ENCODE measurements at places on chromosomes 6 and 20.

DNA sequence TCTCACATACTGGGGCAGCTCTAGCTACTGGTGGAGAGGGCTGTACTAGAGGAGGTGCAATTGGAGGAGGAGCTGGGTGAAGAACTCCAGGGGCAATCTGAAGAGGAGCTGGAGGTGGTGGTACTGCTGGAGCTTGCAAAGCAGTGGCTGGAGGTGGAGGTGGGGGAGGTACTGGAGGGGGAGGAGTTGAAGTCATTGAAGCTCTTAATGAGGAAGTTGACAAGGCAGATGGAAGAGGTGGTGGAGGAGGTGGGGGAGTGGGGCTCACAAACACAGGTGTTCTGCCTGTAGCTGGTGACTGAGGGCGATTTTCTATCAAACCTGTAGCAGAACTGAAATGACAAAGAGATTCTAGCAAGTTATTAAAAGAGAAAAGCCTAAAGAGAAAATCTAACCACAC lies 77.6 kb downstream of the WASF1 start:
- no peak for DNase-seq

DNA sequence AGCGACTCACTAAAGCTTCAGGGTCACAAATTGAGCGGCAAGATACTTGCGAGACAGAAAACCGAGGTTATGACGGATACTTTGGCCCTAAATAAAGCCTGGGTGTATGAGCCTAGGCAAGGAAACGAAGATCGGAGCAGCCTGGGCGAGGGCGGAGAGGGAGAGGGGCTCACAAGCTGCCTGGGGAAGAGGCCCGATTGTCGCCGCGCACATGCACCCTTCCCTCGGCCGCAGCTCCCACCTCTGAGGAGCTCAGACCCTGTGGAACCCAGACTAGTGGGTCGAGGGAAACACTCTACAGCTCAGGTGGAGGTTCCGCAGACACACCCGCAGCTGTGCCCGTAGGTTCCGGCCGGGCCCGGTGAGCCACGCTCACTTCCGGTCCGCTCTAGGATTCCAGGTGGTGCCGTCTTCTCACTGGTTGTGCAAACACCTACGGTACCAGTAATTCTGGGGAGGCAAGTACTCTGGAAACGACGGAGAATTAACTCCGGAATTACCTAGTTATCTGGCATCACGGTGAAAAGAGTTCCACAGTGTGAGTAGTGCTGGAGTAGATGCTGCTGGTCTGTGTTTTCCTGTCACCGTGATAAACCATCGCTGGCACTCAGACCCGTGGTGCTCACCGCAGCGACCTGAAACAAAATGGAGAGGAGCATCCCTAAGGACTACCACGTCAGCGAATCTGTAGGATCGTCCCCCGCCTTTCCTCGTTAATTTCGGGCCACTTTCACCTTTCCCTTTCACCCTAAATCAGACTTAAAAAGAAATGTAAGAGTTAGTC lies 61.5 kb downstream of the GPX5 start:
- peak; percentile 62 for DNase-seq

DNA sequence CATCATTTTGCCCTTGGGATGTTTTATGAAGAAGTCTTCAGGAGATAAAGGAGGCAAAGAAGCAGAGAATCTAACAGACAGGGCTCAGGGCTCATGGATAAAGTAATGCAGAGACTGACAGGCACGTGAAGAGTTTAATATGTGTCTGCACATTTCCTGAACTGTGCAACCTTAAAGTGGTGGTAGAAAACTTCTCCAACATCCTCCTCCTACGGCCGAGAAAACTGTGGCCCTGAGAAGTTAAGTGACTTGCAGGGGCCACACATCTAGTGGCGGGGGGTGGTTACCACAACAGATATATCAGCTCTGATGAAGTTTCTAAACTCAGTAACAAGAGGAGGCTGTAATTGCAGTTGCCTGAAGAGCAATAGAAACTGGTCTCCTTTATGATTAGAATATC lies 61.0 kb downstream of the SOBP start:
- DNase-seq = no peak

DNA sequence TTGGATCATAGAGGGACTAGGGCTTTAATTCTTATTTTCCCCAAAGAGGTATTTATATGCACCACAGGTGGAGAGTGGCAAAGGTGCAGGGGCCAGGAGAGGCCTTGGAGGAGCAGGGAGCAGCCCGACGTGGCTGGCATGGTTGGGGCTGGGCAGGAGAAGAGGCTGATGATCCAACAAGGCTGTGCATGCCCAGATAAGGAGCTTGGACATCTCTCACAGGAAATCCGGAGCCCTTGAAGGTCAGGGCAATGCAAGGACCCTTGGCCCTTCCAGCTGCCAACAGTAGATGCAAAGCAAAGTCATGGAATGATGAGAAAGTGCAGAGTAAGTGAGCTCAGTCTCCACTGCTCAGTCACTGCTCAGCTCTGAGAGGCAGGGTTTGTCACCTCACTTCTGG lies 39.9 kb upstream of the SIRT5 start:
- DNase-seq = no peak

DNA sequence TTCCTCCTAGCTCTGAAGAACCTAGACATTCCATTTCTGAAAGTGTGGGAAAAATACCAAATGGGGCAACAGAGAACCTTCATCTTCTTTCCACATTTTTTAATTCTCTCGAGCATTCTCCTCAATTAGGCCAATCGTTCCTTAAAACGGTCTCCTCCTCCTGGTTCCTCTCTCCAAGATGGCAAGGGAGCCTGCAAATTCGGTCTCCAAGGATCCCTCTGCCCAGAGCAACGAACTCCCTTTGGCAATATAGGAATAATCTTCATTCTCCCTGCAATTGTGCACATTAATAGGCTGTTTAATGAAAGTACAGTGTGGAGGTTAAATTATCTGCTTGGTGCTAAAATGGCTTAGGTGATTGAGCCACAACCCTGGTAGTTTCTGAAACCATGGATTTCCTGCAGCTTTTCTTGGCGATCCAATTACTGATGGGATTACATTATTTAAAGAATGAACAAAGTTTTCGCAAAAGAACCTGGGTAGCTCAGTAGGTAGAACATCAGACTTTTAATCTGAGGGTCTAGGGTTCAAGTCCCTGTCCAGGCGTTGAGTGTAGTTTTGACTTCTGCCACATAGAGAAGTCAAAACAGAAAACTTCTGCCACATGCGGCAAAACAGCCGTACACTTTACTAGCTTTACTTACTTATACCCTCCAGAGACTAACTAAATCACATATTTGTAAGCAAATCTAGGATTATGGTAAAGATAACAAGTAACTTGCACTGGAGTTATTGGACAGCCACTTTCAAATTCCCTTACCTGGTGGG lies 102.9 kb upstream of the ZNF184 start:
- no peak for DNase-seq

DNA sequence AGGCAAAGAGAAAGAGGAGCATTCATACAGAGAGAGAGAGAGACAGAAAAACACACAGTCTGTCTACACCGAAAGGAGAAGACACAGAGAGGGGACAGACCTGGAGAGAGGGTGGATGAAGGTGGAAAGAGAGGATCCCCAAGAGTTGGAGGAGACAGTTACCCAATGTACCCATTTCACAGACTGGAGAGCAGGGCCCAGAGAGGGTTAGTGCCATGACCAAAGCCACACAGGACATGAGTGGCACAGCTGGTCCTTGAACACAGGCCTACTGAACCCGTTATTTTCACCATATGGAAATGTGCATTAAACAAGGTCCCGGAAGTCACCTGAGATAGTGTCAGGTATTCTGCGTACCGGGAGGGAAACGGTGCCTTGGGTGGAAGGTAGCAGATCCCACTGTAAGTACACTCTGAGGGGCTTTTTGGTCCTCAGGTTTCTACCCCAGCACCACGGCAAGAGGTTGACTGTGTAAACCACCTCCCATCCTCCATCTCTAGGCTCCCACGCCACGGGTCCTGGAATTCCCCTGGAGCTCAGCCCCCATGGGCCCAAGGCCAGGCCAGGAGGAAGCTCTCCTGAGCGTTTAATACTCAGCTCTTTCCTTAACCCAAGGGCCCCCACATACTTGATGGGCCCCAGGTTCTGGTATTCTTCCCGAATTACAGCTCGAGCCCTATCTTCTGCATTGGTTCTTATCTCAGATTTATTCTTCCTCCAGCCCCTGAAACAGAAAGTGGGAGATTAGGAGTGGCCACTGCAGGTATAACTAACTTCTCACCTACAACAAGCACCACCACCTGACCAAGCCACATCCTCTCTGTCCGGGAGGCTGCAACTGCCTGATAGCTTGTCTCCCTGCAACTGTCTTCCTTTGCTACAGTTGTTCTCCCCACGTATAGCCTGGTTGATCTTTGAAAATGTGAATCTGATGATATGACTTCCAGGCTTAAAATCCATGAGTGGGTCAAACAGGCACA lies 38.4 kb upstream of the OCSTAMP start:
- DNase-seq = no peak

DNA sequence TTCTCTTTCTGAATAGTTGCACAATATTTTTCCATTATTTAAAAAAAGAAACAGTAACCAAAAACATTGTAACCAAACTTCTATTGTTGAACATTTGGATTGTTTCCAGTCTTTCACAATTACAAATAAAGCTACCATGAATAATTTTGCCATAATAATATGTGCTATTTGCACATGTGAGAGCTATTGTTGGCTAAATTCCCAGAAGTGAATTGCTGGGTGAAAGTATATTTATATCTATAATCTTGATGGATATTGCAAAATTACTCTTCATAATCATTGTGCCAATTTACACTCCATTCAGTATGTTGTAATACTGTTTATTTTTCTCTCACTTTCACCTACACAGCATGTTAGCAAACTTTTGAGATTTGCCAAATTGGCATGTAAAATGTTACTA lies 36.6 kb upstream of the SLC22A16 start:
- DNase-seq = no peak

- DNase-seq = no peak
These were observed at the start of gene NCR2 for GRCh38 chr6:41335296-41335695. Gene NCR2 (plus strand): TSS chr6:41335608. CDS start chr6:41335877, 269 bp downstream.

- DNase-seq = peak; percentile 27
These were observed 10.1 kb downstream of the GSS start for GRCh38 chr20:34945315-34946077.

DNA sequence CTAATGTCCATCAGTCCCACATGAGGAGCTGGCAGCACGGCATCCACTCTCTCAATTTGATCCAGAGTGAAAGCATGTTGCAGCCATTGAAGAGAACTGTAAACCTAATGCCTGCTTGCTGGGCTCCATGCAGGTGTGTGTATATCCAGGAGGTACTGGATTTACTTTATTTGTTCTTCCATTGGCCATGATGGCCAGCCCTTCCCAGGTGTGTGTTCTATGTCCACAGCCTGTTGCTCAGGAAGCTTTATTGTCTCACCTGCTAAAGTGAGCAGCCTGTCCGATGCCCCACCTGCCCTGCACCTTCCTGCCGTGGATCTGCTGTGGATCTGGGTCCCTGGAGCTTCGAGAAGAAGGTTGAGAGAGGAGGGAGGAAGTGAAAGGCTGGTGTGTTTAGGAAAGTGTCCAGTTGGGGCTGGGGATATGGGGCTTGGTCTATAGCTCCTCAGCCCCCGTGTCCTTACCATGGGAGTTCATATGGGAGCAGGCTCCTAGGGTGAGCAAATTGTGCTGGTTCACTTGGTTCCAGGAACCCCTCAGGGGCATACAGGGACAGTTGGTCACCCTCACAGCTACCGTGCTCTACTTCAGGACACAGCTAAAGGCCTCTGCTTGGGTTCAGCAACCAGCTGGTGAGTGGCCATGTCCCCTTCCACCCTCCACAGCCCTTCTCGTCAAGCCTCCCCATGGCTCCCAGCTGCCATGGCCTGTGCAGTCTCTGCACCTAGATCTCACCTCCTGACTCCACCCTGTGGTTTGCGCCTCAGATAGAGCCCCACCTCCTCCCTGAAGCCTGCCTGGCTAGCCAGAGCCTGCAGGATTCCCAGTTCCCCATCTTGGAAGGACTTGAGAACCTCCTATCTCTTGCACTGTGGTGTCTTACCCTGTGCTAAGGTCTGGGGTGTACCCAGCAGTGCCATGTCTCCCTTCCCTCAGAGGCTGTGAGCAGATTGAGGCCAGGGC lies 12.7 kb downstream of the TREML2 start:
- no peak for DNase-seq

GRCh38 chr20:38350879-38351775 lies 4.8 kb downstream of the LBP start:
- DNase-seq = no peak

DNA sequence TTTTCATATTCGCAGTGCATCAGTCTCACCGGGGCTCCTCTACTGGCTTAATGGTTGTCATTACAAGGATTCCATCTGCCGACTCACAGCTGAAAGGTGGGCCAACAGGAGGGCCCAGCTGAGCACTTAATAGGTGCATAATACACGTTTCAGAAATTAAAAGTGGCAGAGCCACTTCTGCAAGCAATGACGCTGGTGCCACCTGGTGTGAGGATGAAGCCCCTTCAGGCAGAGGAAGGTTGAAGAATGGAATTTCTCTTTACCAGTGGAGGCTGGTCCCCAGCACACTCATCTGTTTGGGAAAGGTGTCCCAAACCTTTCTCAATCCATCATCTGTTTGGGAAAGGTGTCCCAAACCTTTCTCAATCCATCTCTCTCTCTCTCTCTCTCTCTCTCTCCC lies 8.2 kb upstream of the STMND1 start:
- DNase-seq = no peak

GRCh38 chr20:51747182-51747911 lies 20.8 kb downstream of the ATP9A start:
- DNase-seq = no peak

DNA sequence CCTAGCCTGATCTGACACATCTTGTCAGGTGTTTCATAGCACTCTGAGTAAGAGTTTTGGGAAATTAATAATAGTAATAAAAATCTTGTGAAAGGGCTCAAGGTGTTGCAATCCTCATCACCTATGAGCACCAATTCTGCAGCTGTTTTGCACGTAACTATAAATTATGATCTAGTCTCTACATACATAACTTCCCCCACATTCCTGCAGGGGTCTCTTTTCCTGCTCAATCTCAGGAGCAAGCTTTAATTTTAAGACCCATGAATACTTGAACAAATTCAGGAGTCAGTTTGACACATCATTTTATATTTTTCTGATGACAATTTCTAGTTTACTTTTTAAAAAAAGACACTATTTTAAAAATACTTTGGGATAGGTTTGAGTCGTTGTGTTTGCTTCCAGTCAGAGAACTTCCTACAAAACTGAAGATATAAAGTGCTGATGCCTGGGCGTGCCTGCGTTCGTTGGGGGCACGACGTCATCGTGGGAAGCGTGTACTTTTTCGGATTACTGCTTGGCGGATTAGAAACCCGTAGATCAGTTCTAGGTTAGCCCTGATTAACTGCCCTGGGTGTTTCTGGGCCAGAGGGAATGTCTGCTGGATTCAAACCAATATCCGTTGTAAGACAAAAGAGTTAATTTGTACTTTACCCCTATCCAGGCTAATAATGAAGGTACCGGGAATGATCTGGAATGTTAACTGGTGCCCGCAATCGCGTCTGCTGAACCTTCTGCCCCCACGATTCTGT lies 1.0 kb upstream of the E2F3 start:
- DNase-seq = no peak

GRCh38 chr20:12455148-12455547 lies 537.5 kb downstream of the BTBD3 start:
- no peak for DNase-seq

DNA sequence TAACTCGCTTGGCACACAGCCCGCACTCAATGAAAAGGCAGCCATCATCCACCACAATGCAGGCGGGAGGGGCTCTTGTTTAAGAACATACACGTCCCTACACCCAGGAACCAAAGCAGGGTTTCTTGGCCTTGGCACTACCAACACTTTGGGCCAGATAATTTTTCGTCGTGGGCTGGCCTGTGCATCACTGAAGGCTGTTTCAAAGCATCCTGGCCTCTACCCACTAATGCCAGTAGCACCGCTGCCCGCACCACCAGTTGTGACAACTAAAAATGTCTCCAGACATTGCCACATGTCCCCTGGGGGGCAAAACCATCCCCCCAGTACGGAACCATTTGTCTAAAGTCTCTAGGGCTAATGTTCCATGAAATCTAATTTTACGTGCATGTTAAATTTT lies 13.0 kb downstream of the UQCC2 start:
- no peak for DNase-seq

All from breast epithelium (tissue), 4 donors.